ENCODE measurements at places on chromosomes 5 and 9. TPM values are rescaled to one million over a fixed set of nuclear protein-coding genes. Genes with fewer than 3 reads are reported as not detected.
A peak's percentile ranks its signal among the peaks of the same experiment; 100 is the strongest.

DNA sequence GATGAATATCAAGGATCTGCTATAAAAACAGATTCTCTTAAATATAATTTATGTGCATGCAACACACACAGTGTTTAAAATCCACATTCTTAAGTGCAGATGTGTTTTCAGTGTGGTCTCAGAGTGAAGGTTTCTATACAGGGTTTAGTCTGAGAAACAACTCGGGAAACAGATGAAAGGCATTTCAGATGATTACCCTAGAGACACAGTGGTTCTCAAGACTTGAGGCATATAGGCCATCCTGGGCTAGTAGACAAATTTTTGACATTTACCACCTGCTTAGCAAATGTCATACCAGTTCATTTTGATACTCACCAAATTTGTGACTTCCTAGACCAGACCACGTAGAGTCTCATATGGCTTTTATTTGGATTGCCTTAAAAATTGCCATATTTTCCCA is 216.5 kb downstream of the ARL15 start:
- H3K27me3 ChIP-seq = no peaks in the 10 kb centered on the region
- H3K4me3 ChIP-seq = no peak overlapping the region
- peaks cover 3% of the 10 kb centered on the region for H3K36me3 ChIP-seq
- peaks cover 5% of the 10 kb centered on the region for H3K4me1 ChIP-seq
- no peak for DNase-seq

DNA sequence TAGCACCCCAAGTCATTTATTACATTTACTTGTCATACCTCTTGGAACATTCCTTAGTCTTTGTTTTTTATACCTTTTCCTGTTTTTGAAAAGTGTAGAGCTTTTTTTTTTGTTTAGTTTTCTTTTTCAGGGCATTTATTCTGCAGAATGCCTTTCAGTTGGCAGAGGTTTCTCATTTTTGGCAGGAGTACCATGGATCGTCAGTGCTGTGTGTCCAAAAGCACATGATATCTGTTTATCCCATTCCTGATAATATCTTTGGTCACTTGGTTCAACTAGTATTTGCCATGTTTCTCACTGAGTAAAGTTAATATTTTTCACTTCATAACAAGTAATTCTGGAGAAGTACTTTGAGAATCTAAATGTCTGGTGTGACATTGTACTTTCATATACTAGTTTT is 10.7 kb downstream of the OGN start:
- H3K27me3 ChIP-seq = no peaks in the 10 kb centered on the region
- H3K4me3 ChIP-seq = no peak overlapping the region
- H3K36me3 ChIP-seq = peaks cover 33% of the 10 kb centered on the region

- H3K36me3 ChIP-seq = no peaks in the 10 kb centered on the region
- H3K4me1 ChIP-seq = no peaks in the 10 kb centered on the region
- H3K4me3 ChIP-seq = no peak overlapping the region
- no peak overlapping the region for H3K27ac ChIP-seq
Measured at GRCh38 chr5:154262342-154262741, 71.8 kb downstream of the GALNT10 start.

- no peaks in the 10 kb centered on the region for H3K4me1 ChIP-seq
- no peak for DNase-seq
- H3K27me3 ChIP-seq = no peaks in the 10 kb centered on the region
- H3K4me3 ChIP-seq = no peak overlapping the region
- H3K27ac ChIP-seq = no peak overlapping the region
Measured at GRCh38 chr5:173679909-173680630, 63.6 kb upstream of the BOD1 start.

- H3K4me1 ChIP-seq = no peaks in the 10 kb centered on the region
- DNase-seq = peak; percentile 17
- H3K27ac ChIP-seq = no peak overlapping the region
- no peak overlapping the region for H3K4me3 ChIP-seq
- H3K27me3 ChIP-seq = no peaks in the 10 kb centered on the region
Measured at GRCh38 chr9:70303268-70303667, 44.5 kb downstream of the SMC5 start.

LMX1B gene
- 0.14 TPM for total RNA-seq

Data from lung (tissue), 17 donors.